Fibroblast of lung (primary cell): ENCODE measurements at places on chromosomes 5 and 9.

DNA sequence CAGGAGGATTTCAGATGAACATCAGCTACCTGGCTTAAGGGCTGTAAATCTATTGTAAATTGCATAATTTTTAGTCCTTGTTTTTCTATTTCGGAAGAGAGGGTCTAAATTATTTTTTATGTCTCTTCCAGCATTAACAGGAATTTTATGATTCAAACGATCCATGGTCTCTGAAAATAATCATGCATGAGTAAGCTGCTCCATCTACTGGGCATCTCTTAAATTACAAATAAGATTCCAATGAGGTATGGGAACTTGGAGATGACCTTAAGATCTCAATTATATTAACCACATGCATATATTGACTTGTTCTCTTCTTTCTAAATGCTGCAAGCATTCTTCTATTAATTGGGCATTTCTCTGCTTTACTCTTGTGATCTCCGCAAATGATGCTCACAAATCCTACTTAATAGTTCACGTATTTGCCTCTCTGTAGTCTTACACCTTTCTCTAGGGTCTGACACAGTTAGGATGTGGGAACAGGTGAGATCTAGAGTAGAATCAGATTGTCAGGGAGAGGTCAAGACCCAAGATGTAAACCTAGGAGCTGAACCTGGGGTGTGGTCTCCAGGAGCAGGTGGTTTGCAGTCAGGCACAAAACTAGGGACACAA lies 86.9 kb downstream of the NUDT12 start:
- peak; percentile 67 for DNase-seq

DNA sequence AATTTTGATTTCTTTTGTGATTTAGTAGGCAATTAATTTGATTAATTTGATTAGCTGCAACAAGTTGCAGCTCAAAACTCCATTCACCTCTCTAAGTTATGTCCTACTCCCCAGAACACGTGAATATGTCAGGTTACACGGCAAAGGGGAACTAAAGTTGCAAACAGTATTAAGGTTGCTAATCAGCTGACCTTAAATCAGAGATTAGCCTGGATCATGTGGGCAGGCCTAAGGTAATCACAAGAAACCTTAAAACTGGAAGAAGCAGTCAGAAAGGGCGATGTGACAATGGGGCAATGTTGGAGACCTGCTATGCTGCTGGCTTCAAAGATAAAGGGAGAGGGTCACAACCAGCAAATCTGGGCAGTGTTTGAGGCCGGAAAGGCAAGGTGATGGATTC lies 47.3 kb upstream of the ANXA1 start:
- DNase-seq: no peak

- no peak for DNase-seq
These were observed 148.7 kb upstream of the SLC1A3 start for GRCh38 chr5:36457511-36458270.

- no peak for DNase-seq
These were observed 143.7 kb upstream of the IRX1 start for GRCh38 chr5:3451961-3452360.

- peak; percentile 91 for DNase-seq
These were observed 115.5 kb downstream of the SLC12A2 start for GRCh38 chr5:128199104-128199503.

DNA sequence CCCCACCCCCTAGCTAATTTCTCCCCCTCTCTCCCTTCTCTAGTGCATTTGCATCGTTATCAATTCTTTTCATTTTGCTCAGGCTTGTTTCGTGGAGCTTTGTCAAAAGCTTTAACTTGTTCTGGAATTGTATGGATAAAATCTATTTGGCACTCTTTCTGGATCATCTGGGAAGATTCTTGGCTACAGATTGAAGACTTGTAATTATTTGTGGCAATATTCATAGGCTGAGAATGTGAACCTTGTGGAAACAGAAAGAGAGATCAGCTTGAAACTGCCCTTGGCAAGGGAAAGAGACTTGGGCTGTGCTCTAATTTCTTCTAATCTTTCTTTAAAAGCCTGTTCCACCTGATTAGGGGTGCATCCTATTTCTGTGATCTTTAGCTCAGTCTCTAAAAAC lies 340.6 kb upstream of the DAB2 start:
- peak; percentile 62 for DNase-seq

DNA sequence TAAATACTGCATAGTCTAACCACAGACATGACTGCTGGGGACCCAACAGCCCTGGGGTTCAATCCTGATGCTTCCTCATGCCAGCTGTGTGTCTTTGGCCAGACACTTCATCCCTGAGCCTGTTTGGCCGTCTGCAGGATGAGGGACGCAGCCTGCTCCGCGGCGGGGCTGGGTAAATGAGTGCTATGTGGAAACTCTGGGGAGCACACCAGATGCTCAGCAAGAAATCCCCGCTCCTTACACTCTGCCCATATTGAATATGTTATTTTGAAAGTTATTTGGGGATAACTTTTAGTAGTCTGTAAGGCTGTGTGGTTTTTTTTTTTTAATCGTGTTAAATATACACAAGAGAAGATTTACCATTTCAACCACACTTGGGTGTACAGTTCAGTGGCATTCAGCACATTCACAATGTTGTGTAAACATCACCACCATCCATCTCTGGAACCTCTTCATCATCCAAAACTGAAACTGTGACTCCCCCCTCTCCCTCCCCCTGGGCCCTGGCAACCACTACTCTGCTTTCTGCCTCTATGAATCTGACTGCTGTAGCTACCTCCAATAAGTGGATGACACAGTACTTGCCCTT lies 42.7 kb downstream of the SH3PXD2B start:
- DNase-seq: peak; percentile 88

- DNase-seq: no peak
These were observed 45.5 kb upstream of the ALDH1A1 start for GRCh38 chr9:72998363-72998762.

DNA sequence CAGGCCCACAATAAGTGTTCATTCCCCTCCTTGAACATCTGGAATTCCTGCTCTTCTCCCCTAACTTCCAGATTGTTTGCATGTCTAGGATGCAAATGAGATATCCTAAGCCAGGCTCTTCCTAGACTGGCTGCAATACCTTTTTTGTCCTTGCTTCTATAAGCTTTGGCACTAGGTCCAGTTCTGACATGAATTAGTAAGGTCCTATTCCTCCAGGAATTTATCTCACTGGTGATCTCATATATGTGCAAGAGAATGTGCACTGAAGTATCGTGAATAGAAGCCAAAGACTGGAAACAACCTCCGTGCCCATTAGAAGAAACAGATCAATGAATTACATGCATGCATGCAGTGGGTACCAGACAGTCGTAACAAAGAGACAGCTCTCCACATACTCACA lies 25.2 kb downstream of the DUSP1 start:
- no peak for DNase-seq

GRCh38 chr5:165161204-165161603 lies 1655.8 kb downstream of the MAT2B start:
- no peak for DNase-seq

DNA sequence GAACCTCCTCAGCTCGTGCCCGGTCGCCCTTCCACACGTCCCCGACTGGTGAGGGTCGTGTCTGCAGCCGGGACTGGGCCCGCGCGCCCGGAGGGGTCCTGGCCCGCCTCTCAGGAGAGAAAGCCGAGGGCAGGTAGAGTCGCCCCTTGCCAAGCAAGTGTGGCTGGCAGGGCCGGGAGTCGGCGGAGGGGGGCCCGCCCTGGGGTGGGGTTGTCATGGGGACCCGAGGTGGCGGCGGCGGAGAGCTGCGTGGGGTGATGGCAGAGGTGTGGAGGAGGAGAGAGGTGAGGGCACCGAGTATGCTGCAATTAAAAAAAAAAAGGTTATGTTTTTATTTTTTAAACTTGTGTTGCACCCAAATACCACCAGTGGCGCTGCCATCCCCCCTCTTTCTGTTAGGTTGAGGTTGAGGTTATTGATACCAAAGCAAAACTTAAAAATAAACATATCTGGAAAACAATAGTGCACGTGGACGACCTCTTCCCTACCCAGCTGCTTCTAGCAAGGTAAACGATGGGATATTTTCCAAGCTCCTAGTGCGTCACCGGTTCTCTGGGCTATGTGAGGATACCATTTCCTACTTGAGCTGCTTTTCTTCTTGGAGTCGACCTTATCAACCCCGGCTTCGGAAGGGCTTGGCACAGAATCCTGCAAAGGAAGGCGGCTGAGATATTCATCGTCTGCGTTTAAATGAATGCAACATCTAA lies 660 bp downstream of the SCAMP1 start:
- DNase-seq: peak; percentile 75

DNA sequence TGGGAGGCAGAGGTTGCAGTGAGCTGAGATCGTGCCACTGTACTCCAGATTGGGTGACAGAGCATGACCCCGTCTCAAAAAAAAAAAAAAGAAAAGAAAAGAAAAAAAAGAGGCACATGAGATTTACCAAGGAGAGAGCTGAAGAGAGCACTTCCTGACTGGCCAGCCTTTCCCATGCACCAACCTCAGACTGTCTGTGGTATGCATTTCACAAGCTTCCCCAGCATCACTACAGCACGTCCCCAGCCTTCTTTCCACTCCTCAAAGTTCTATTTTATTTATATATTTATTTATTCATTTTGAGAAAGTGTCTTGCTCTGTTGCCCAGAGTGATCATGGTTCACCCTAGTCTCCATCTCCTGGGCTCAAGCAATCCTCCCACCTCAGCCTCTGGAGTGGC lies 13.6 kb upstream of the FUBP3 start:
- no peak for DNase-seq

DNA sequence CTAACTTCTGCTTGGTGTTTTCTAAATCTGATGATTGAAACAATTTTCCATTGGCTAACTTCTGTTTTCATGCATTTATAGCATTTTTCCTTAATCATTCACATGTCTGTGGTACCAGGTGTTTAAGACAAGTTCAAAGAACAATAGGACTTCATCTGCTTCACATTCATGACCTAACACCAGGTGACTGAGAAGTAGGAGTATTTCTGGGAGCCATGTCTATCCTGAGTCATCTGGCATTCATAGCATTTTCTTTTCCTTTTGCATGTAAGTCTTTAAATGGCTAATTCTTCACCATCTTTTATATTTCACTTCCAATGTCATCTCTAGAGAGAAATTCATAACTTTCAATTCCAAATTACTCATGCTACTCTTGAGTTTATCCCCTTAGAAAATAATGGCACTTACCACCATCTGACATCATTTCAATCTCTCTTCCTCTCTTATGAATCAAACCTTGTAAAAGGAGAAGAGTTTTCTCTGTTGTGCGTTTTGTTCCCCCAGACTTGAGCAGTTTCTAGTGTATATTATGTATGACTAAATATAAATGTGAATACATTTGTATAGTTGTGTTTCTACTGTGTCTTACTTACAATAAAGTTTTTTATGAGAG lies 1196.1 kb upstream of the CDH9 start:
- DNase-seq: peak; percentile 45

DNA sequence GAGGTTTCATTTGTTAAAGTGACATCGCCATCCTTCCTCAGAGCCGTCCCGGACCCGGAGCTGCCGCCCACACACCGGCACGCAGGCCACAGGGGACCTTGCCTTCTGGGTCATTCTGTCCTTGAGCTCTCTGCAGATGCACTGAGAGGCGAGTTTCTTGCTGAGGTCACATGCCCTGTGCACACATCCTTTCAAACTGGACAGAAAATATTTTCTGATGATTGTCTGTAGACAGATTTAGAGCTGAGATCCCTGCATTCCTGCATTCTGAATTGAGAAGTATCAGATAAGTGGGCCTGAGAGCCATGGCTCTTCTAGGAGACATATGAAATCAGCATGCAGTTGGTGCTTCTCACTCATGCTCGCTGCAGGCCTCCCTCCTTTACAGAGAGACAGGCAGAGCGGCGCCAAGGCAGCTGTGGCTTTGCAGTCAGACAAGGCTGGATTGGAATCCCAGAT lies 25.4 kb downstream of the BOD1 start:
- DNase-seq: no peak

- DNase-seq: no peak
These were observed 9.7 kb upstream of the LAMC3 start for GRCh38 chr9:130999245-130999623.

DNA sequence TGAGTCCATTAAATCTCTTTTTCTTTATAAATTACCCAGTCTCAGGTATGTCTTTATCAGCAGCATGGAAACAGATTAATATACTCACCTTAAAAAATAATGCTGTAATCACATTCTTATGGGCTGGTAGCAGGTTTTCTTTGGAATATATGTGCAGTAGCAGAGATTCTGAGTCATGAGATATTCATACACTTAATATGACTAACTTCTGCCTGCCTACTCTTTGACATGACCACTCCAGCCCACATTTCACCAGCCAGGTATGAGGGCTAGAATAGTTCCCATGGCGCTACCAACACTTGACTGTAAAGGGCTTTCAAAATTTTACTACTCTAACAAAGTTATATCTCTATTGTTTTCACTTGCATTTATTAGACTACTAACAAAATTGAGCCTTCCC lies 74.1 kb upstream of the GHR start:
- no peak for DNase-seq

- DNase-seq: no peak
These were observed 13.6 kb upstream of the MAST4 start for GRCh38 chr5:66582499-66583165.

DNA sequence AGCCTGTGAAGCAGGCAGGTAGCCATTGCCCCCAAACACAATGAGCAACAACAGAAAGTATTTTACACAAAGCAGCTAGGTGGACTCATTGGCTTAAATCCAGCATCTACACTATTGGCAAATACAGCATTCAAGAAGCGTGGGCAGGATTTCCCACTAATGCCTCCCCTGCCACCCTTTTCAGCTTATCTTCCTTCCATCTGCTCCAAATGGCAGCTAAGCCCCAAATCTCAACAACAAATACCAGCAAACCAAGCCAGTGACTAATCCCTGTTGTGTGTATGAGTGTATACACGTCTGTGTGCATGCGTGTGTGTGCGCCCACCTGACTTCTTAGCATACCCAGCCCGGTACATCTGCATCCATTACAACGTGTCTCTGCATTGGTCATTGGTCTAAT lies 151.2 kb upstream of the WWC1 start:
- no peak for DNase-seq

DNA sequence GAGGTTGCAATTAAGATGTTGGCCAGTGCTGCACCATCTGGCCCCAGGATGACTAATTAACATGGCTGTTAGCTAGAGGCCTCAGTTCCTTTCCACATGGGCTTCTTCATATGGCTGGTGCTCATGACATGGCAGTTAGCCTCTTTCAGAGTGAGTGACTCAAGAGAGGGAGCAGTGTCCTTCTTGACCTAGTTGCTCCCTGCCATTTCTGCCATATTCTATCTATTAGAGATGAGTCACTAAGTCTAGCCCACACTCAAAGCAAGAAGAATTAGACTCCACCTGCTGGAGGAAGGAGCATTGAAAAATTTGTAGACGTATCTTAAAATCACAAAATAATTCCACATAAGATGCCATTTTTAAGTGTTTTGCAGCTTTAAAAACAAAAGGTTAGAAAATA lies 651.2 kb upstream of the CCNG1 start:
- no peak for DNase-seq

GRCh38 chr9:79884546-79884945 lies 312.8 kb downstream of the TLE4 start:
- no peak for DNase-seq
